ENCODE measurements at places on chromosomes 5 and 9.

DNA sequence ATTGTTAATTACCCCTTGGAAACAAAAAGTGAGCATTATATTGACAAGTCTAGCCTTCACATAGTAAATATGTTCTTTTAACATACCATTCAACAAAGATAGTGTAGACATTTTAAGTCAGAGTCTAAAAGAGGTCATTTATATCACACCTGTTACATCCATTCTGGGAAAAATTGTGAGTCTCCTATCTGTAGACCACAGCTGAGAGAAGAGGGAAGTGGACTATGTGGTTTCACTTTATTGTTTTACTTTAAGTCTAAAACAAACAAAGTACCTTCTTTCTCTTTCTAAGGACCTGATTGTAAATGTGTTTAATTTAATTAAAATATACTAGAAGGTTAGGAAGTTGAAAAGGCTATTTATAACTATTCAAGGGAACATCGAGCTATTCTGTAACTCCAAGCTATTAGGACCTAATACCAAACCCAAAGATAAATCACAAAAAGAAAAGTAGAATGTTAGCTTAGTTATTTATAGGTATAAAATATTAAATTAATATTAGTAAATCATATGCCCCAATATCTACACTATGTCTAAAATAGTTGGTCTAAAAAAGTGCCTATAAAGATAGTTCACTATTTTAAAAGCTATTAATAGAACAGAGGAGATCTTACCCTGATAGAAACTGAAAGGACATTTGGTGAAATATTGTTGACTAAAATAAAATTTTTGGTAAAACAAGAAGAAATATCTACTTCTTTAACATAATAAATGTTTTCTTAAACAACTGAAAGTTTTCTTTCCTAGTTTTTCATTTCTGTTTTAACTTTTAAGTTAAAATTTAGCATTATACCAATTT lies 134.9 kb downstream of the TMEM167A start:
- DNase-seq: no peak

DNA sequence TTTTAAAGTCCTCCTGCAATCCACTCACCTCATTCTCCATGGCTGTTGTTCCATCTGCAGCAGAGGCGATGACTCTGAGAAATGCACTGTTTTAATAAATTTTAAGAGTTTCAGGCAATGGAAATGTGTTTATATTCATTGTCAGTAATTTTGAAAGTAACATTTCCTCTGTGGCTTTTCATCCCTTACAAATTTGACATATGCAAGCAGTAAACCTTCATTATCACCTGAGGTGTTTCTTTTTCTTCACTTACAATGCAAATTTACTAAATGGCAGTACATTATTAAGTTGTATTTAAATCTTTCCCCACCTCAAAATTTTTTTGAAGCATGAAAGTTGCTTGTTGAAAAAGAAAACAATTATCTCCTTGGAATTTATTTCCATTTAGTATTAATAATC lies 136.9 kb downstream of the DIRAS2 start:
- DNase-seq: no peak

GRCh38 chr9:135949501-135950134 lies 11.6 kb downstream of the UBAC1 start:
- DNase-seq: no peak

GRCh38 chr5:13186177-13186576 lies 758.3 kb downstream of the DNAH5 start:
- DNase-seq: no peak

DNA sequence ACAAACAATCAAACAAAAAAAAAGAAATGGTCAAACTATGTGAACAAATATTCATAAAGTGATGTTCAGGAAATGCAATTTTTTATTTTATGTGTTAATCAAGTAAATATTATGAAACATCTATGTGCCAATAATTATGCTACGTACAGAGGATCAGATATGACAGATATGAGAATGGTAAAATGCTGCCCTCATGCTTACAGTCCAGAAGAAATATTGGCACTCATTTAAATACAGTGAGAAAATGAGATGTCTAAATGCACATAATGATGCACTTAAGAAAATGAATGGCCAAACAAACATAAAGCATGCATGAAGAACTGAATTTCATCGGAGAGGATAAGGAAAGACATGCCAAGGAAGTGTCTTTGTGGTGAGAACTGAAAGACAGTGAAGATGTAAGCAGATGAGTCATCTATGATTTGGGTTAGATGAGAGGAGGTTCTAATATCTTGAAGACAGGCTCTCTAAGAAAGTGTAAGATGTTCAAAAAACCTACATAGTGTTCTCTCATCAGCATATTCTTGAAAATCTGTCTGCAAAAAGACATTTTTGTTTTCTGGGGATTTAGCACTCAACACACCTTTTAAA lies 1231.1 kb upstream of the ACO1 start:
- DNase-seq: no peak

- DNase-seq: peak; percentile 89
These were observed at the start of gene RGS14 for GRCh38 chr5:177357459-177358351. RGS14 (plus strand) TSS chr5:177357924; CDS start chr5:177358025, 101 bp downstream.
